T-cell (primary cell): ENCODE measurements at places on chromosomes 13 and 19.
A peak's percentile ranks its signal among the peaks of the same experiment; 100 is the strongest.

DNA sequence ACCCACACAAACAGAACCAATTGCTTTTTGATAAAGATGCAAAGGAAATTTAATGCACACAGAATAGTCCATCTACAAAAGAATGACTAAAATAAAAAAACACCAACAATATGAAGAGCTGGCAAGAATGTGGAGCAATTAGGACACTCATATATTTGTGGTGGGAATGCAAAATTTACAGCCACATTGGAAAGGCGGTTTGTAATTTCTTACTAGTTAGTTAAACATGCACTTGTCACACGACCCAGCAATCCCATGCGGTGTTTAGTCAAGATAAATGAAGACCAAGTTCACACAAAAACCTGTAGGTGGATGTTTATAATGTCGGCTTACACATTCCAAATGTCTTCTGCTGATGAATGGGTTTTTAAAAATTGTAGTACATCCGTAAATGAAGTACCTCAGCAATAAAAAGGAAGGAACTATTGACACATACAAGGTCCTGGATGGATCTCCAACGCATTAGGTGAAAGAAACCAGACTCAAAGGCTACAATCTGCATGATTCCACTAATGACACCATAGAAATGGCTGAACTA lies 5.2 kb downstream of the GRTP1 start:
- no peak for DNase-seq

DNA sequence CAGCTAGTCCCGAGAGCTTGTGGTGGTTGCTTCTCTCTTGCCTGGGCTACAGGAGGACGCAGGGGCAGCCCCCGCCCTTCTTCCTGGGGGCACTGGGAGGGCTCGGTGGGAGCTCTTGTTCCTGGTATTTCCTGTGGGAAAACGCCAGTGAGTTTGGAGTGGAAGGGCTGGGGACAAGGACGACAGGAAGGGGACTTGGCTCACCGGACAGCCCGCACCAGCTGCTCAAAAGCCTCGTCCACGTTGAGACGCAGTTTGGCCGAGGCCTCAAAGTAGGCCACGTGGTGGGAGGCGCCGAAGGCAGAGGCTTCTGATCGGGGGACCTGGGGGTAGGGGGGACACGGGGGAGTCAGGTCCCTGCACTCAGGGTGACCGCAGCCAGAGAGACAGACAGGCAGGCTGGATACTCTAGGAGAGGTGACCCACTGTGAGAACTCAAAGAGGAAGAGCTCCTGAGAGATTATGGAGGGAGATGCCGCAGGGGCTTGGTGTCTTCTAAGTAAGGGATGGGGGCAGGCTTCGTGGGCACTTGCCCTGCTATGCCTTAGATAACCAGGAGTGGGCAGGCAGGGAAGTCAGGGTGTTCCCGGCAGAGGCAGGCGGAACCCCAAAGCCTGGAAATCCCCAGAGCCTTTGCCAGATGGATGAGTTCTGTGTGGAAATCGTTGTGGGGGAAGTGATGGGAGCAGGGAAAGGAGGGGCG lies 4.3 kb downstream of the RRAS start:
- DNase-seq: no peak

DNA sequence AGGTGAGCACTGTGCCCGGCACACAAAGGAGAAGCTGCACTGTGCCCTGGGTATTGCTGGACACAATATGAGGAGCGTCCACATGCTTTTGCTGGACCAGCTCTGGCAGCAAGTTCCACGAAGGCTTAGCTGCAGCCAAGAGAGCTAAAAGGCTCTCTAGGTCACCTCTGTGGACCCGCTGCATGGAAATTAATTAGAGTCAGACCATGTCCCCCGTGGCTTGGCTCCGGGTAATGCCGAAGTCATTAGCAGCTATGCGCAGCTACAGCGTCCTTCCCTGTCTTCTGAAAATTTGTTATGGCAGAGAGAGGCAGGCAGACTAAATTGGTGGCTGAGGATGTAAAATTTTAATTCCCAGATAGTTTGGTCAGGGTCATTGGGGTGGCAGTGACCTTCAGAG lies 271.5 kb downstream of the SLC7A1 start:
- DNase-seq: no peak

DNA sequence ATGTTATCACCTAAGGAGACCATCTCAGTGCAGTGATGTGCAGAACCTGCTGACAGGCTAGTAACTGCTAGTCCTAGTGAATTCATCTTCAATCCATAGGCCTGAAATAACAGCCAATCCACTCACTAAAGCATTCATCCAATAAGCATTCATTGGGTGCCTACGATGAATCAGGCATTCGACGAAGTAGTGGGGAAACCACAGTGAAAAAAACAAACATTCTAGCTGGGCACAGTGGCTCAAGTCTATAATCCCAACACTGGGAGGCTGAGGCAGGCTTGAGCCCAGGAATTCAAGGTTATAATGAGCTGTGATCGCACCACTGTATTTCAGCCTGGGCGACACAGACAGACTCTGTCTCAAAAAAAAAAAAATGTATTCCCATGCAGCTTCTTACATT lies 135.6 kb downstream of the RNF17 start:
- DNase-seq: no peak

- no peak for DNase-seq
These were observed 46.8 kb downstream of the PDCD5 start for GRCh38 chr19:32627714-32628270.

GRCh38 chr13:24254146-24254841 lies 55.1 kb upstream of the C1QTNF9 start:
- peak; percentile 60 for DNase-seq

DNA sequence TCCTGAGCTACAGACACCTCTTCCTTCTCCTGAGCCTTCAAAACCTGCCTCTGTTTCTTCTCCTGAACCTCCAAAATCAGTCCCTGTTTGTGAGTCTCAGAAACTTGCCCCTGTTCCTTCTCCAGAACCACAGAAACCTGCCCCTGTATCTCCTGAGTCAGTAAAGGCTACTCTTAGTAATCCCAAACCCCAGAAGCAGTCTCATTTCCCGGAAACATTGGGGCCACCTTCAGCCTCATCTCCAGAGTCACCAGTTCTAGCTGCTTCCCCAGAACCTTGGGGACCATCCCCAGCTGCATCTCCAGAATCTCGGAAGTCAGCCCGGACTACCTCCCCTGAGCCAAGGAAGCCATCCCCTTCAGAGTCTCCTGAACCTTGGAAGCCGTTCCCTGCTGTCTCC lies 10.0 kb downstream of the CHAMP1 start:
- no peak for DNase-seq

GRCh38 chr13:98484289-98485219 lies 92.4 kb downstream of the STK24 start:
- DNase-seq: peak; percentile 54

- DNase-seq: no peak
These were observed 9.3 kb downstream of the GSK3A start for GRCh38 chr19:42233106-42233505.

DNA sequence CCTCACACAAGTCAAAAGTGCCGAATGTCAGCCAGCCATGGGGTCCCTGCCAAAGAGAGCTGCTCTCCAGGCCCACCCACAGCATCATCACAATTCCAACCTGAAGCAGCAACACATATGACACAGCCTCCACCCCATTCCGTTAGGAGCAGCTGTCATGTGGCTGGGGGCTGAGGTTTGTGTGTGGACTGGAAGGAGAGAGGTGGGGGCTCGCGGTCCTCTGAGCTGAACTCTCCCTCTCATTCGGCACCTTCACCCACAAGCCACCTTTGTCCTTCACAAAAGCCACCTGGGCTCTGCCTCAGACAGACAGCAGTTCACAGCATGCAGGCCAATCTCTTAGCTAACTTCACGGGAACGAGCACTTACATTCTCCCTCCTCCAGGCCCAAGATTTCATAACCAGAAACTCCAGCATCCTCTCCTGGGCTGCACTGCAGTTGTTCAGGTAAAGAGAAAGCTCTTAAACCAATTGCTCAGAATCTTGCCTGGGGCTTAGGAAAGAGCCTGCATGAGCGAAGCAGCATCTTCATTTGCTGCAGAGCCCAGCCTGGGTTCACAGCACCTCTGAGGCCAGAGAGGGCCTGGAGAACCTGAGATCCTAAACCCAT lies 7.2 kb downstream of the RAB20 start:
- DNase-seq: no peak

DNA sequence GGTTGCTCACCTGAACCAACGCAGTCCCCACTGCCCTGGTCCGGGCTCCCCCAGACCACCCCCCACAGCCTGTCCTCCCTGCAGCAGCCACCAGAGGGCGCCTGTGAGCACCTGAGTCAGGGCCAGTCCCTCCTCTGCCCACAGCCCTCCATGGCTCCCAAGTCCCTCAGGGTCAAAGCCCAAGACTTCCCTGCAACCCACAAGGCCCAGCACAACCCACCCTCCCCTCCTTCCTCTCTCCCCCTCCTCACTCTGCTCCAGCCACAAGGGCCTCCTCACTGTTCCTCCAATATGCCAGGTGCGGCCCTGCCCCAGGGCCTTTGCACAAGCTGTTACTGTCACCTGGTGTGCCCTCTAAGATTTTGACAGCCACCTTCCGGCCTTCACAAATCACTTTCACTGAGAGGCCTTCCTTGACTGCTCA lies 10.9 kb downstream of the GNA15 start:
- peak; percentile 68 for DNase-seq

- no peak for DNase-seq
These were observed 18.3 kb downstream of the CACNA1A start for GRCh38 chr19:13487985-13488384.

DNA sequence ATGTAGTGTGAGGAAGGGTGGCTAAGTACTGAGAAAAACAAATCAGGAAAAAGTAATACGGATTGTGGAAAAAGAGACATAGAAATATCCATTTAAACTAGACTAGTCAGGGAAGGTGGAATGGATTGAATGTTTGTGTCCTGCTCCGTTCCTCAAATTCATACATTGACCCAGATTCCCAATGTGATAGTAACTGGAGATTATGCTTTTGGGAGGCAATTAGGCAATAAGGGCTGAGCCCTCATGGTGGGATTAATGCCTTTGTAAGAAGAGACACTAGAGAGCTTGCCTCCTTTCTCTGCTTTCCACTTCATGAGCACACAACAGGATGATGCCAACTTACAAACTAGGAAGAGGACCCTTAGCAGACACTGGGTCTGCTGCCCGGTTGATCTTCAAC lies 765.2 kb upstream of the GPC6 start:
- DNase-seq: no peak

- no peak for DNase-seq
These were observed 5.9 kb downstream of the LSM14A start for GRCh38 chr19:34178274-34178610.

- DNase-seq: peak; percentile 11
These were observed 488.1 kb downstream of the COG6 start for GRCh38 chr13:40143559-40143958.

- DNase-seq: no peak
These were observed 360.0 kb downstream of the HS6ST3 start for GRCh38 chr13:96449920-96450319.

DNA sequence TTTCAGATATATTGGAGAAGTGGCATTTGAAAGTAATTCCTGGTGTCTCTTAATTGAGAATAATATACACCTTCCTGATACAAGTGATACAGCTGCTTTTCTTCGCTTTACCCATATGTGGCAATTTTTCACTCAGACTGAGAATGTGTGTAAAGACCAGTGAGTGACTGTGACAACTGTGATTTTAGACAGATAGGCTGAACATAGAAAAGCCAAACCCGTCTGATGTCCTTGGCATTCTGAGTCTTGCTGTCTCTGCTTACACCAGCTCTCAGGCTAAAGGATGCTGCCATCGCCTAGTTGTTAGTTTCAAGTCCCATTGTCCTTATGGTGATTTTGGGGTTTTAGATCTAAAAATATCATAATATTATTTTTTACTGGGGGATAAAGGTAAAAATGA lies 492.6 kb downstream of the RFC3 start:
- DNase-seq: no peak

GRCh38 chr13:54077569-54077968 lies 1049.0 kb downstream of the OLFM4 start:
- DNase-seq: no peak

DNA sequence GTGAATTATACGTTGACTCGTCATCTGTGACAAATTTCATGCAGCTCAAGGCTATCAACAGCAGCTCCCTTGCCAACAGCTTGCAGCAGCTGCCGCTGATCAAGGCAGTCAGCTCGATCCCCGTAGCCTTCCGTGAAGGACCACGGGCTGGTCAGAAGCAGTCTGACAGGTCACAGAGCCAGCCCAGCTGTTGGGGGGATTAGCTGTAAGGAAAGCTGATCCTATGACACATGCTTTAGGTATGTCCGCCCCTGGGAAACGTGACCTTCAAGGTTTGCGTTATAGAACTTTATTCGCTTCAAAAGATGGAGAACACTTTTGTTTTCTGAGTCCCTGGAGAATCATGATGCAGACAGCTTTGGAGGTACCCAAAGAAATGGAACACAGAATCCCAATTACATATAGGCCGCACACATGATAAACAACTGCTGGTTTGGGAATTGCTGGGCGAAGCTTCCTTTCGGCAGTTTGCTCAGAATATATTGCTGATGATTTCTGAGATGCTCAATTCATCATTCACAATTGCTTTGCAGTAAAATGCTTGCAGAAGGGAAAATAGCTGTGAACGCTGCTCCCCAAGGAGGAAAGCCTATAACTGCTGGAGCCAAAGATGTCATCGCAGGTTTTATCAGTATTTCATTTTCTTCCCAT lies 62.6 kb upstream of the USP29 start:
- DNase-seq: no peak

DNA sequence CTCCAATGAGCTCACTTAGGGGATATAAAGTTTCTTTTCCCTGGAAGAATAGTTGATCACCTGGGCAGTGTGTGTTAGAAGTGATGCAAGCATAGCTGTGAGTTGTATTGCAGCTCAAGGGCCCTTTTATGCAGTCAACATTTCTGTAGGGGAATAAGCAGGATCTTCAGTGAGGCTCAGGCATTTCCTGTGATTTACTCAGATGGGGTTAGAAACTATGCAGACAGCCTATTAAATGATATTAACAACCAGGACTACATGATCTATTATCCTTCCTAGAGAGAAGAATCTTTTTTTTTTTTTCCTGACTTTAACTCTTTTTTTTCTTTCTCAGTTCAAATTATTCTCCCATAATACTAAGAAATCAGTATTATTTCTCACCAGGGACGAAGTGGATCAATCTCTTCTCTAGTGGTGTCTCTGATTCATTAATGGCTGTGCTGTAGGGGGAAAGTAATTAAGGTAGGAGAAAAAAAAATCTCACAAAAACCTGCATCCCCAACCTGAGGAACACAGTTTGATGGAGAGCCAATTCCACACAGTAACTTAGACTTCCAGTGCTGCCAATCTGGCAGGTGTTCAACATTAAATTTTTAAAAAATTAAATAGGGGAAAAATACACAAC lies 126.4 kb upstream of the SLC10A2 start:
- DNase-seq: no peak

DNA sequence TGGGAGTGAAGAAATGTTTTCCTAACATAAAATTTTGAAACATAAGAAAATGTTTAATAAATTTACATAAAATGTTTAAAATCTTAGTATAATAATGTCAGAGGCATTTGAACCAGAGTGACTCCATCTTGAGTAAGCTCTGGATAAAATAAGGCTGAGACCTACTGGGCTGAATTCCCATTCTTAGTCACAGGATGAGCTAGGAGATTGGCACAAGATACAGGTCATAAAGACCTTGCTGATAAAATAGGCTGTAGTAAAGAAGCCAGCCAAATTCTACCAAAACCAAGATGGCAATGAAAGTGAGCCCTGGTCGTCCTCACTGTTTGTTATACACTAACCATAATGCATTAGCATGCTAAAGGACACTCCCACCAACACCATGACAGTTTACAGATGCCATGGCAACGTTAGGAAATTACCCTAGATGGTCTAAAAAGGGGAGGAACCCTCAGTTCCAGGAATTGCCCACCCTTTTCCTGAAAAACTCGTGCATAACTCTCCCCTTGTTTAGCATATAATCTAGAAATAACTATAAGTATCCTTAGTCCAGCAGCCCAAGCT lies 1184.0 kb downstream of the UQCRFS1 start:
- DNase-seq: no peak
